Sigmoid colon (tissue), 7 donors: ENCODE measurements at places on chromosomes 11 and 22. TPM values are rescaled to one million over a fixed set of nuclear protein-coding genes. Genes with fewer than 3 reads are reported as not detected.

- H3K4me1 ChIP-seq, result peaks cover 16% of the 10 kb centered on the region
- no peak overlapping the region for H3K27ac ChIP-seq
- H3K4me3 ChIP-seq, result no peak overlapping the region
- no peaks in the 10 kb centered on the region for H3K27me3 ChIP-seq
- no peaks in the 10 kb centered on the region for H3K36me3 ChIP-seq
- no peak for DNase-seq
These were observed 1.2 kb downstream of the RAG2 start for GRCh38 chr11:36596880-36597279.

The OR8U1 gene
- total RNA-seq, result not detected

DNA sequence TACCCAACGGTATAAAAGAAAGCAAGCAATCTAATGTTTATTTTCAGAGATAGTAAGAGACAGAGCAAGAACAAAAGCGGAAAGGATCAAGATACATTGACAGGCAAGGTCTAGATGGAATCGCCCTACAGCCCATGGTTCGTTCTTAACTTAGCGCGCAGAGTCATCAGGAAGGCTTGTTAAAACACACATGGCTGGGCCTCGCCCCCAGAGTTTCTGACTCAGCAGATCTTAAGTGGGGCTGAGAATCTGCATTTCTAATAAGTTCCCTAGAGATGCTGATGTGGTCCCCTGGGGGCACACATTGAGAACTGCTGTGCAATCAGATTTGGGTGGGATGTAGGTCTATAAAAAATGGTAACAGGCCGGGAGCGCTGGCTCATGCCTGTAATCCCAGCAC is 35.8 kb upstream of the CHRM4 start:
- H3K4me3 ChIP-seq, result no peak overlapping the region
- no peaks in the 10 kb centered on the region for H3K27me3 ChIP-seq
- H3K36me3 ChIP-seq, result no peaks in the 10 kb centered on the region

- H3K36me3 ChIP-seq, result no peaks in the 10 kb centered on the region
- H3K27me3 ChIP-seq, result peaks cover 15% of the 10 kb centered on the region
- no peaks in the 10 kb centered on the region for H3K4me1 ChIP-seq
- DNase-seq, result peak; percentile 54
- no peak overlapping the region for H3K27ac ChIP-seq
These were observed 10.4 kb upstream of the SEPTIN5 start for GRCh38 chr22:19703869-19704268.

The PHETA2 gene
- total RNA-seq, result 16.6 TPM

DNA sequence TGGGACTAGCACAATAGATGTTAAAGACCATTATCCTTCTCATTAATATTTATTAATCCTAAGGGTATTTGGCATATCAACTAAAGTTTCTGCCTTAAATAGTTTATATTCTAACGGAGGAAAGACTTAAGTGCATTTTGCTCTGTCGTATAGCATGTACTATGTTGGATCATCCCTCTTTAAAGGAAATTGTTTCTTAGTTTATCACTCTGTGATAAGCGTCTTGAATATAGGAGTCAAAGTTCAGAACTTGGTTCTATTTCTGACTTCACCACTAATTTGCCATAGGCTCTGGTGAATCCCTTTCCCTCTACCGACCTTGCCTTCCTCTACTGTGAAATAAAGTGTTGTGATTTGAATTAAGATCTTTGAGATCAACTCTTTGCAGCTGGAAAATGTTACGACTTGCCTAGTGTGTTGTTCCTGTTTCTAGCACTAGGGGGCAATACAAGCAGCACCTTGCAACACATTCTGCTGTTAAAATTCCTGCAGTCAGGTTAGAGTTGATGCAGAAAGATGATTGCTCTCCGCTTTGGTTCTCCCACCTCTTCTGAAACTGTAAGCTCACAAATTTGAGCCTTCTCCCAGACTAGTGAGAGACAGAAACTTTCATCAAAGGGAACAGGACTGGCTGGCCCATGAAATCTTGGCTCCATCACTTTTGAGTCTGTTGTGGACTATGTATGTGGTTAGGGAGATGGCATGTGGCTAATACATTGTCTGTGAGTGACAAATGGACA is 27.8 kb upstream of the ZNRF3 start:
- H3K36me3 ChIP-seq, result no peaks in the 10 kb centered on the region
- no peaks in the 10 kb centered on the region for H3K27me3 ChIP-seq
- H3K4me3 ChIP-seq, result no peak overlapping the region

The POLR3H gene
- 14.4 TPM for total RNA-seq

DNA sequence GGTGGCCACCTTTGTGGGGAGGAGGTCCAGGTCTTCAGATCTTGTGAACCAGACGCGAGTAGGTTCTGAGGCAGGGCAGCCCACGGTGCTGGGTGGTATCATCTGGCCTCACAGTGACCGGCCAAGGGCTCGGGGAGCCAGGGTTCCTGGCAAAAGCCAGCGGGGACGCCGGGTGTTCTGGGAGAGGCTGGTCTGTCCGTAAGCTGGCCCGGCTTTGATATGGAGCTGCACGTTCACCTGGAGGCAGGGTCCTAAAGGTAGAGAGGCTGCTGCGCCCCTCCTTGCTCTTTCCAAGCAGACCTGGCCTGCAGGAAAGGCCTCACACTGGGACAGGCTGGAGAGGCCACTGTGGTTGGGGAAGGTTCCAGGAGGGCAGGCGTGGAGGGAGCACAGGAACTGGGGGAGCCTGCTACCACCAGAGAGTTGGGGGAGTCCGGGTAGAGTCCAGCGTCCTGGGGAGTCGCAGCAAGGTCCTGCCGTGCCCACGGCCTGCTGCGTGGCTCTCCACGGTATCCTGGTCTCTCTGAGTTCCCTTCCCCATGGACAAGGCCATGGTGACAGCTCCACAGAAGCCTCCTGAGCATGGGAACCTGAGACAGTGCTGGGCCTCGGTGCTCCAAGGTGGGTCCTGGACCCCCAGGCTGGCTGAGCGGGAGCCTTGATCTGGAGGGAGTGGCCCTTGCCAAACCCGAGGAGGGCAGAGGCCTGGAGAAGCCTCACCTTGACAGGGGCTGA is 452.4 kb upstream of the B3GAT1 start:
- no peaks in the 10 kb centered on the region for H3K36me3 ChIP-seq
- DNase-seq, result no peak
- H3K27me3 ChIP-seq, result no peaks in the 10 kb centered on the region
- H3K4me3 ChIP-seq, result no peak overlapping the region

The EMID1 gene
- total RNA-seq, result 2.1 TPM

The DLG2 gene
- total RNA-seq, result 25.8 TPM

DNA sequence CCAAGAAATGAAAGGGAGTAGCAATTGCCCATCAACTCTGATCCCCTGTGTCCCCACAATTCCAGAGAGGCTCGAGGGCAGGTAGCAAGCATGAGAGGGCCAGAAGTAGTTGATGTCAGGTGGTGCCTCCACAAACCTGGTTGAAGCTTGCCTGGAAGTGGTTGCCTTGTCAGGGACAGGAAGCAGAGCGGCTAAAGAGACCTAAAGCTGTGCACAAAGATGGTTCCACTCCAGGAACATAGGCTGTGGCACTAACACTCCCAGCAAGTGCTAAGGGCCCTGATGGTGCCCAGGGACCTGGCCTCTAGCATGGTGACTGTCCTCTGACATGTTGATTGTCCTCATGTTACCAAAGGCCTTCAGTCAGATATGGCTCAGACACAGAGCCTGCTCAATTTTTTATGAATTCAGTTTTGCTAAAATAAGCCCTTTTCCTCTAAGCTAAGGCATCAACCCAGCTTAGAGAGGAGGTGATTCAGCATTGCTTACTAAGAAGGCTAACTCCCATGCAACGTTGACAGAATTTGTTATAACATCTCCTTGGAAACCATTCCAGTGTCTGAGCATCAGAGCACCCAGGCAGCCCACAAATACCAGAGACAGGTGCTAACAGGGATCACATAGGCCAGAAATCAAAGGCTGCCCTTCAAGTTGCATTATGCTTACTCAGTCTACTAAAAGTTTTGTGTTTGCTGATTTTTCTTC is 196.3 kb upstream of the ARHGAP20 start:
- no peak overlapping the region for H3K27ac ChIP-seq
- no peaks in the 10 kb centered on the region for H3K27me3 ChIP-seq
- DNase-seq, result no peak
- H3K4me1 ChIP-seq, result no peaks in the 10 kb centered on the region
- no peaks in the 10 kb centered on the region for H3K36me3 ChIP-seq
- H3K4me3 ChIP-seq, result no peak overlapping the region

The DNAJB7 gene
- not detected for total RNA-seq

GRCh38 chr11:103988595-103988969 is 47.9 kb upstream of the DDI1 start:
- peaks cover 9% of the 10 kb centered on the region for H3K4me1 ChIP-seq
- no peaks in the 10 kb centered on the region for H3K36me3 ChIP-seq
- no peak overlapping the region for H3K4me3 ChIP-seq
- H3K27ac ChIP-seq, result no peak overlapping the region

DNA sequence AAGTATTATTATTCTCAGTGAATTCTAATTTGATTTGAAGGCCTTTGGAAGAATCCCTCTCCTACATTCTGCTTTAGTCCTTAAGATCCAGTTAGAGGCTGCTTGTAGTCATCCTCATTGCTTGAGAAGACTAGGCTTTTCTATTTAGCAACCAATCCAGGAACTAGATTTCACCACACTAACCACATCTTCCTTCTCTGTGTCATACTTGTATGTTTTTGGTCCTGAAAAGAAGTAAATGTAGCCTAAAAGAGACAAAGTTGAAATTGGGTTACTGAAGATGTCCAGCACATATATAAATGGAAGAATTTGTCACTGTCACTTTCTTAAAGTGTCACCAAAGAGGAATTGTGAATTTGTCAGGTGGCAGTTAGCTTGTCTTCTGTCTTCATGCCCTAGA is 46.6 kb upstream of the MMP7 start:
- no peaks in the 10 kb centered on the region for H3K36me3 ChIP-seq
- H3K27me3 ChIP-seq, result no peaks in the 10 kb centered on the region
- no peaks in the 10 kb centered on the region for H3K4me1 ChIP-seq
- no peak overlapping the region for H3K4me3 ChIP-seq
- no peak for DNase-seq

GRCh38 chr11:36061471-36061870 is 117.6 kb downstream of the LDLRAD3 start:
- H3K4me3 ChIP-seq, result no peak overlapping the region
- H3K4me1 ChIP-seq, result no peaks in the 10 kb centered on the region
- H3K27me3 ChIP-seq, result no peaks in the 10 kb centered on the region
- H3K27ac ChIP-seq, result no peak overlapping the region
- DNase-seq, result no peak

GRCh38 chr11:47162426-47162825 is 14.3 kb downstream of the ARFGAP2 start:
- H3K27ac ChIP-seq, result no peak overlapping the region
- no peak for DNase-seq
- H3K4me1 ChIP-seq, result no peaks in the 10 kb centered on the region
- H3K4me3 ChIP-seq, result no peak overlapping the region
- no peaks in the 10 kb centered on the region for H3K27me3 ChIP-seq
- peaks cover 58% of the 10 kb centered on the region for H3K36me3 ChIP-seq

DNA sequence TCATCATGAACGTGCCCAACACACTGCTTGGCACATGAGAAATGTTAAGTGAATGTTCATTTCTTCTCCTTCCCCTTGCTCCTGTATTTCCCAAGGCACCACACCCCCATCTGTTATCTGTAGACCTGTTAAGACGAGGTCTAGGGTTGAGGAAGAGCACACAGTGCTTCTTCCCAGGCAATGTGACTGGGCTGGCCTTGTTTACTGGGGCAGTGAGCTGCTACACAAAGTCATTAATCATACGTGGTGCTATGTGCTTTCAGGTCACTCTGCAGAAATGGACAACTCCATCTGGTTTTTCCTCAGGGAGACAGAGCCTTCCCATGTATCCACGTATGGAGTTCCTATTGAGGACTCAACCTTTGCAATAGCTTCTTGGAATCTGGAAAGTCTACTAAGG is 118.7 kb downstream of the KCNC1 start:
- no peak overlapping the region for H3K4me3 ChIP-seq
- no peak overlapping the region for H3K27ac ChIP-seq
- no peaks in the 10 kb centered on the region for H3K36me3 ChIP-seq
- DNase-seq, result no peak
- H3K27me3 ChIP-seq, result no peaks in the 10 kb centered on the region

The MICALL1 gene
- 37.1 TPM for total RNA-seq

DNA sequence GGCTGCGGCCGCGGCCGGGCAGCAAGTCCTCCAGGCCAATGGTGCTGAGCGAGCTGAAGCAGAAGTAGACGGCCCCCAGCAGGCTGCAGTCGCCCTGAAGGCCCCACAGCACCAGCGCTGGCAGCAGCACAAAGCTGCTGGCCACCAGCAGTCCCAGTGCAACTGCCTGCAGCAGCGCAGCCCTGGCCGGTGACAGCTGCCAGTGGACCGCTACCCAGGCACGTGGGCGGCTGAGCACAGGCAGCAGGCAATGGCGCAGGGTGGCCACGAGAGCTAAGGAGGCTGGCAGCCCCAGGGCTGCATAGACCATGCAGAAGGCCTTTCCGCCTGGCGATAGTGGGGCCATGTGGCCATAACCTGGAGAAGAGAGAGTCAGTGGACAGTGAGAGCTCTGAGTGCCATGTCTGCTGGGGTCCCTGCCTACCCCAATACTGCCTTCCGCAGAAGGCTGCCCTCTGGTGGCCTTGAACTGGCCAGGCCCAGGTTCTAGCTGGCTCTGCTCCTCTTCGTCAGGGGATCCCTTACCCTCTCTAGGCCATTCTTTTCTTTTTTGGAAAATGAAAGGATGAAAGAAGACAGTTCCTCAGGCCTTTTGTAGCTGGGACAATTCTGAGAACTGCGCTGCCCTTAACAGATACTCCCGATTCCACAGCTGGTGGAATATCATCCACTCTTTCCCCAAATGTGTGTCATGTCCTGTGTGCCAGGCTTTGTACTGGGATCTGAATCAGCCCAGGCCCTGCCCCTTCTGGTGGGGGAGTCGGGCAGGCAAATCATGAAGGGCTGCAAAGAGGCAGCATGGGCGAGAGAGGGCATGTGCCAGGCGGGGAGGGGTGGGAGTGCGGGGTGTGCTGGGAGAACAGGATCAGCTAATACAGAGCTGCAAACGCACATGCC is 1.8 kb downstream of the KCNK7 start:
- H3K27ac ChIP-seq, result peak overlapping the region; percentile 81
- peaks cover 20% of the 10 kb centered on the region for H3K36me3 ChIP-seq
- no peak overlapping the region for H3K4me3 ChIP-seq
- peak; percentile 75 for DNase-seq

- peak overlapping the region; percentile 98 for H3K4me3 ChIP-seq
- no peaks in the 10 kb centered on the region for H3K36me3 ChIP-seq
- DNase-seq, result peak; percentile 73
- H3K4me1 ChIP-seq, result peaks cover 63% of the 10 kb centered on the region
These were observed 389 bp downstream of the MICALL1 start for GRCh38 chr22:37906364-37907008.

DNA sequence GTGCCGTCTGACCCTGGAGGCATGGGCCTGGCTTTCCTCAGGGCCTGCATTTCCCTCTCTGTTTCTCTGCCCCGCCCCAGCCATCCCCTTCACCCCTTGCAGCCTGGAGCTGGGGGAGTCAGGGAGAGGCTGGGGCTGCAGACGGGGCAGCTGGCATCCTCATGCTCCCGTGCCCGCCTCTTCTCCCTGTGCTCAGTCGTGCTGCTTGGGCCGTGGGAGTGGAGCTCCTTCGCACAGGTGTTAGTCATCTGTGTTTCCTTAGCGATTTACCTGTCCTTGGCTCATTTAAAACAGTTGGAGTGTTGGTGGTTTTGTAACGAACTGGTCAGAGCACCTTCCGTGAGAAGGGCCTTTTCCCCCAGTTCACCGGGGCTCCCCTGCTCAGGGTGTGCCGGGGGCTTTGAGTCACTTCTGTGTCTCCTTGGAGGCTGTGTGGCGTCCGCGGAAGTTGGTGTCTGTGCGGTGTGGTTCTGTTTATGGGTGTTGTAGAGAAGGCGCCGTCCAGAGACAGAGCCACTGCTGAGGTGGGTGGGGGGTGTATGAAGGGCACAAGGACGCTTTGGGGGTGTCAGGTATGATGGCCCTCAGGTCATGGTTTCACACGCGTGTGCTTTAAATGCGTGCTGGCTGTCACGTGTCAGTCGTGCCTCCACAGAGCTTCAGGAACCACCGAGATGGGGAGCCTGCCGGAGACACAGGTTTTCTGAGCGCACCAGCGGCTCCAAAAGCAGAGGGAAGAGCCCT is 19.5 kb downstream of the BRSK2 start:
- peaks cover 15% of the 10 kb centered on the region for H3K27me3 ChIP-seq
- no peaks in the 10 kb centered on the region for H3K36me3 ChIP-seq
